Type B pancreatic cell (in vitro differentiated cells): ENCODE measurements at places on chromosomes 12 and 14. TPM values are rescaled to one million over a fixed set of nuclear protein-coding genes. Genes with fewer than 3 reads are reported as not detected.

- H3K4me3 ChIP-seq, result no peak overlapping the region
- no peaks in the 10 kb centered on the region for H3K36me3 ChIP-seq
- no peak for DNase-seq
- no peaks in the 10 kb centered on the region for H3K4me1 ChIP-seq
- no peaks in the 10 kb centered on the region for H3K27me3 ChIP-seq
Measured at GRCh38 chr14:87255058-87255457, 737.9 kb downstream of the GALC start.

GRCh38 chr14:38339696-38340095, 83.8 kb upstream of the CLEC14A start:
- H3K27me3 ChIP-seq, result peaks cover 4% of the 10 kb centered on the region
- H3K4me3 ChIP-seq, result no peak overlapping the region
- no peak overlapping the region for H3K27ac ChIP-seq

- no peaks in the 10 kb centered on the region for H3K36me3 ChIP-seq
- DNase-seq, result no peak
- H3K27me3 ChIP-seq, result peaks cover 6% of the 10 kb centered on the region
- no peaks in the 10 kb centered on the region for H3K4me1 ChIP-seq
- no peak overlapping the region for H3K27ac ChIP-seq
Measured at GRCh38 chr12:67991158-67991557, 1.9 kb downstream of the IFNG-AS1 start.

DNA sequence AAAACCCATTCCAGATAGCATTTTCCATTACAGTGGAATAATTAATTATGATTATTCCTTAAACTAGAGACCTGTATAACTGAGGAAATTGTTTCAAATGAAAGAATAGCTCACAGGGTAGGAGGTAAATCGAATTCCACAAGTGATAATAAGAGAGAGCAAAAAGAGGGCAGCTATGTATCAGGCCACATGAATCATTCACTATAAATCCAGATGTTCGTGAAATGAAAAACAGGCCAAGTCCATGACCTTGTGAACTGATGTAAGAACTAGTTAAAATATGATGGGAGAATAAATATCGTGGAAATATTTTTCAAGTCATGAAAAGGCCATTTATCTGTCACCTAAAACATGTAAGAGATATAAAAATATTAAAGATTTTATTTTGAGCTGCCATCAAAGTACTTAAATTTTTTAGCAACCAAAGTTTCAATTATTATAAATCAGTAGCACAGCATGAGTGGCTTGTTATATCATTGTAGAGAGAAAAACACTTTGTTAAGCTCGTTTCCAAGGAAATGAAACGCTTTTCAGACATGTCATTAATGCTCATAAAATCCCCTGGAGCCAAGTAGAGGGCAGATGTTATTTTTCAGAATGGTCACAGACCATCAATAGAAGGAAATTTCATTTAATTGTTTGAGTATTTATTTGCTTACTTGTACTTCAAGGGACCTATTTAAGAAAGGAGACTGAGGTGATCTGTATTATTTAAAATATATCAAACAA, 120.6 kb upstream of the CDKN3 start:
- no peak for DNase-seq
- peaks cover 4% of the 10 kb centered on the region for H3K27me3 ChIP-seq
- no peaks in the 10 kb centered on the region for H3K36me3 ChIP-seq
- no peak overlapping the region for H3K27ac ChIP-seq
- no peak overlapping the region for H3K4me3 ChIP-seq

- H3K36me3 ChIP-seq, result no peaks in the 10 kb centered on the region
- no peak overlapping the region for H3K27ac ChIP-seq
- H3K4me3 ChIP-seq, result no peak overlapping the region
Measured at GRCh38 chr14:104541905-104542465, 37.6 kb upstream of the C14orf180 start.

DNA sequence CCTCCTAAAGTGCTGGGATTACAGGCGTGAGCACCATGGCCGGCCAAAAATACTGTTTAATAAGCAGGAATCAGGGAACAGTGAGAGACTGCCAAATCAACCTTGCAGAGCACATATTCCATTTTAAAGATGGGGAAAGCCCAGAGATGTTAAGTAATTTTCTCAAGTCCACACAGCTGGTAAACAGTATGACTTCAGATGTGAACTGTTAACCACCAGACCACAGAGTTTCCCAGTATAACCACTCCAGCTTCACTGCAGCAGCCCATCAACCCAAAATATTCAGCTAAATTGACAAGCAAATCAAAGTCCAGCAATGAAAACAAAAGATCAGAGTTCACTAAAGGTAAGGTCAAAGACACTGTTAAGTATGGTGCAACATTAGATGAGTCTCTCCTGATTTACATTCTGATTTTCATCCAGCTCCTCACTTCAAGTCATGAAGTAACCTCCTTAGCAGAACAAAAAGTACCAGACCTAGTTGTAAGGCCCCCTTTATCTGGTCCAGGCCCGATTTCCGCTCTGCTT, 82.1 kb downstream of the TRAFD1 start:
- no peaks in the 10 kb centered on the region for H3K4me1 ChIP-seq
- H3K27me3 ChIP-seq, result no peaks in the 10 kb centered on the region
- peaks cover 19% of the 10 kb centered on the region for H3K36me3 ChIP-seq
- no peak overlapping the region for H3K4me3 ChIP-seq
- no peak for DNase-seq

- no peak overlapping the region for H3K27ac ChIP-seq
- H3K27me3 ChIP-seq, result peaks cover 19% of the 10 kb centered on the region
- H3K36me3 ChIP-seq, result peaks cover 13% of the 10 kb centered on the region
- no peak overlapping the region for H3K4me3 ChIP-seq
Measured at GRCh38 chr12:19978193-19978592, 390.1 kb upstream of the PDE3A start.

- H3K27ac ChIP-seq, result peak overlapping the region; percentile 43
- no peak for DNase-seq
- no peaks in the 10 kb centered on the region for H3K27me3 ChIP-seq
- H3K36me3 ChIP-seq, result peaks cover 7% of the 10 kb centered on the region
Measured at GRCh38 chr12:51381226-51382079, 9.8 kb downstream of the GALNT6 start.

Gene AQP6
- 0.22 TPM in 1 of 2 replicates, not detected in the other for total RNA-seq

Gene POTEM
- not detected in 2 replicates for total RNA-seq

Gene MORN3
- 0.80 and 0.83 TPM in 2 replicates for total RNA-seq

Gene IAPP
- 10.0 and 10.4 TPM in 2 replicates for total RNA-seq
